ENCODE measurements at places on chromosomes 2 and 18.

DNA sequence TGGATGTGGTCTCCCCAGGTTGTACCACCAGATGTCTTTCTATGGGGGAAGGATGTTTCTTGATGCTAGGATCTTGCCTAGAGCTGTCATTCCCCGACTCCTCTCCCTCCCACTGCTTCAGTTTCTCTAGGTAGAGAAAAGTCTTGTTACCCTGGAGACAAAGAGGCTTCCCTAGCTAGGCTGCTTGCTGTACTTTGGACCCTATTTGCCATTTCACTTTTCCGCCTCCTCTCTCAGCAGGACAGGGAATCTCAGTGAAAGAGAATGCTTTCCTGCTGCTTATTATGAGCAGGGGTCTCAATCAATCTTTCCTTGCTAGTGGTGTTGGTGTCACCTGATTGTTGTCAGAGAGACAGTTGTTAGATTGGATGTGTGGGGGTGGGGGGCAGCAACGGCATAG is 818.8 kb upstream of the GYPC start:
- no peak for DNase-seq

DNA sequence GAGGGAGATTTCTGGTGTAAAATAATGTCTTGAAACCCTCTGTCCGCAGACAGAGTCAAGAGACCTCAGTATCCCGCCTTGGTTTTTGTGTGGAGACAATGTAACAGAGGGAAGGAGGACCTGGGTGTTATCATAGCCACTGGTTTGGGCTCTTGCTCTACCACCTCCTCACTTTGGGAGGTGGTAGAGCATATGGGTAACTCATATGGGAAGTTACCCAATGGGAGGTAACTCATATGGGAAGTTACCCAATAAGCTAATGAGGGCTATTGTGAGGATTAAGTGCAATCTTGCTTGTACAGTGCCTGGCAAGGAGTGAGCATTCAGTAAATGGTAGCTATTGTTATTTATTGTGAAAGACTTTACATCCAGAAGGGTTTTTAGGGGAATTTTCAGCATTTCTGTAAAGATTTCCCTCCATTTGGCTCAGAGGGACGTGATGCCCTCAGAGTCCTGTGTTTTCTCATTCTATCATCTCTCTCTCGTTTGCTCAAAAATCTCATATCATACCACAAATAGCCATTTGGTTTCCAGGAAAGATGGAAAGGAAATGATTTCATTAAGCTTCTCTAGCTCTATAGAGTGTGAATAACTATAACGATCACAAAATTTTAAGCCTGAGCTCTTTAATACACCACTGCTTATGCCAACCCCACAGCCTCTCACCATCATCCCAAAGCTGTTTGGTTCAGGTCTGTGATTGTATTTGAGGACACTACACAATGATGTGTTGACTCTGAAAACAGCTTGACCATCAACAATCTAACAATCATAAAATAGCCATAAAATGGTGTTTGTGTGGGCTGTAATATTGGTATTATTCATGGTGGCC is 307.7 kb downstream of the STK39 start:
- DNase-seq = no peak

DNA sequence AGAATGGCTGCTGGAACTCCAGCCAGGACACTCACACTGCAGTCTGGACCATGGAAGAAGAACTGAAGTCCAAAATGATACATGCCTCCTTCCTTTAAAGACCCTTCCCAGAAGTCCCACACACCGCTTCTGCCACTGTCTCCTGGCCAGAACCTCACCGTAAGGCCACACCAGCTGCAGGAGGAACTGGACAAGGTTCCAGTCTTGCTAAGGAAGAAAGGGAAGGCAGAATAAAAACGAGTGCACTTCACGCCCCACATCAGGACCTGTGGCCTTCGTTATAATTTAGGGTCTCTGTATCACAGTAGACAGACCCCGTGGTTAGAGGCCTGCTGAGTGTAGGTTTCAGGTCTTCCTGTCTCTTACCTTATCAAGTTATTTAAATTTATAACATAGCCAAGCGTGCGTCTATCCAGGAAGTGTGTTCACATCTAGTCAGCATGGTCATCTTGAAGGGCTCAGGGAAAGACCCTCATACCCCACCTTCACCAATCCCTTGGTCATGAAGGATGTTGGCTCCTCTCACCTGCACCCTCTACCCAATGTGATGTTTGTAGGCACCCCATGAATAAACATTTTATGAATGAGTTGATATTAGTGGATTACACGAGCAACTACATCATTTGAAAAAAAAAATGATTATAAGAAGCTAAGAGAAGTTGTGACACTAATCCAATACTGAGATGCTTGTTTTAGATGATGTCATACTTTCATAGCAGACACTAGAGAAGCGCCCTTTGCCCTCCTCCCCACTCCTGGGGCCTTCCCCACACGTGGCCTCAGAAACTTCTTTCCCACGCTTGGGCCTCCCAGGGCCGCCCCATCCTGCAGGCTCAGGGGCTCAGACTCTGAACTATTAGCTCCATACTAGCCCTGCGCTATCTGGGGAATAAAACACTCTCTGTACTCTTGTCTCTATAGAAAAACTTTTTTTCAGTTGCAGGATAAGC is 157.6 kb downstream of the FAM210A start:
- peak; percentile 42 for DNase-seq

- DNase-seq = no peak
These were observed 87.9 kb downstream of the TRABD2A start for GRCh38 chr2:84792856-84793522.

- DNase-seq = no peak
These were observed 7.3 kb downstream of the GREB1 start for GRCh38 chr2:11540996-11541692.

DNA sequence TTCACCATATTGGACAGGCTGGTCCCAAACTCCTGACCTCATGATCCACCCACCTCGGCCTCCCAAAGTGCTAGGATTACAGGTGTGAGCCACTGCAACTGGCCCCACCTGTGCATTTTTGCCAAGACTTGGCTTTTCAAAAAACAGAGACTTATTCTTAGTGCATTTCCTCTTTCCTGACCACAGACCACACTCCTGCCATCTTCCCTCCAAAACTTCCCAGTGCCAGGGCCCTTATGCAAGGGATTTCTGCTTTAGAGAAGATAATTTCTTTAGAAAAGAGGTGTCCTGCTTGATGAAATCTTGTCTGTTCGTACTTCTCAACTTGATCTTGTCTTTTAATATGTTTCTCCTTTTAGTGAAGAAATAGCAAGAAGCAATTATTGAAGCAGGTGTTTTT is 98.8 kb upstream of the ZNF516 start:
- DNase-seq = no peak

DNA sequence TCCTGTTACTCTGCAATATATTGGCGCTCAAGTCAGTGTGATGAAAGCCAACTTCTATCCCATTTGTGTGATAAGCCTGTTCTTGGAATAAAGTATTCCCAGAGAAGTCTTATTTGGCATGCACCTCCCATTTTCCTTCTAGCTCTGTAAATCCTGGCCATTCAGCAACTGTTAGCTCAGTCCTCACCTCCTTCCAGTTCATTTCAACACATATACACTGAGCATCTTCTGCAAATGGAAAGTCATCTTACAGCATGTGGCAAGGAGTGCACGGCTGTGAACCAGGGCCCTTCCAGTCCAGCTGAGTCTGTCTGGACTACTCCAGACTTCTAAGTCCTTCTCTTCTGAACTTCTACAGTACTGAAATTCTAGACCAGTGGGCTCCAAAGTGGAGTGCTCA is 53.1 kb downstream of the SPATS2L start:
- peak; percentile 90 for DNase-seq

GRCh38 chr2:86298411-86299390 is 38.7 kb downstream of the REEP1 start:
- peak; percentile 58 for DNase-seq

- no peak for DNase-seq
These were observed 5.2 kb downstream of the ARHGAP25 start for GRCh38 chr2:68739595-68740399.

- DNase-seq = no peak
These were observed 313.8 kb upstream of the HS6ST1 start for GRCh38 chr2:128632501-128632800.

GRCh38 chr2:222445227-222445626 is 20.9 kb downstream of the SGPP2 start:
- no peak for DNase-seq

DNA sequence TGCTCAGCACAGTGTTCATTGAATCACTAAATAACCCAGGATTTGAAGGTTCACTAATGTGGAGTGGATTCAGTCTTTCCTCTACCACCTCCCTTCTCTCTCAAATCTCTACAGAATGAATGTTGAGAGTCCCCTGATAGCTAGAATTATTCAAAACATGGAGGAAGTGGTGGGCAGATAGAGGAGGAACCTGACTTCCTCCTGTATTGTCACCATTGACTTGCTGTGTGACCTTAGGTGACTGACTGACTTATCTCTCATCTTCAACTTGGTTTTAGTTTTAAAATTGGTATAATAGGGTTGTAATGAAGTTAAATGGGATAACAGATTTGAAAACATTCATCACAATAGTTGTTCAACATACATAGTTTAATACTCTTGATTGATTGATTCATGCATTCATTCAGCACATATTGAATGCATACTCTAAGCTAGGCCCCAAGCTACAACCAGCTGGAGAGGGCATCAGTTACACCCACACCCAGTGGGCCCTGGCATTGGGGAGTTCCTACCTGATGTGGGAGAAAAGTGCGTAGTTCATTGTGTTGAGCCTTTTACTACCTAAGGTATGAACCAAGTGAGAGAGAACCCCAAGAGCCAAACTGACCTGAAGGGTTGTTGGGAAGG is 96.0 kb downstream of the WDR7 start:
- no peak for DNase-seq

- no peak for DNase-seq
These were observed 53.2 kb downstream of the IMPA2 start for GRCh38 chr18:12034241-12035100.

- DNase-seq = no peak
These were observed 1624.2 kb downstream of the SUCLG1 start for GRCh38 chr2:82834893-82835292.

DNA sequence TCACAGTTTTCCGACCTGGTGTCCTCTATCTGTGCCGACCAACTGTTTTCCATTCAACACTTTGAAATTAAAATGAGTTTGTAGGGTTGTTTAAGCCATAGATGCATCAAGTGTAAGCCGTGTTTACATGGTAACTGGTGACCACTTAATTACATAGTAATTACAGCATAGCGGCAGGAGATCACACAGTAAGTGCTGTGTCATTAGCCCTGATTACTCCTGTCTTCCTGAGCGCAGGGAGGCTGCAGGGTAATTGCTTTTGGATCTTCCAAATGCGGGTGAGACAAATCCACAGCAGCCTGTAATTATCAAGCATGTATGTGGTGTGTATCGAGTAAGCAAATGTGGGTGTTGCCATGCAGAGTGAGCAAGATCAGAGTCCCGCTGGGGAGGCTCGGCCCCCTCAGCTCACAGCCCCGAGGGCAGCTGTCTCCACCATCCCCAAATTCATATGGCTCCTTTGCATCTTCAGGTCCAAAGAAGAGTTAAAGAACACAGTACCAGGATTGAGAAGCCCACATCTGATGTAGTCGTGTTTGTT is 71.5 kb upstream of the HDAC4 start:
- DNase-seq = no peak

- no peak for DNase-seq
These were observed 65.9 kb upstream of the CAVIN2 start for GRCh38 chr2:191912764-191913163.

DNA sequence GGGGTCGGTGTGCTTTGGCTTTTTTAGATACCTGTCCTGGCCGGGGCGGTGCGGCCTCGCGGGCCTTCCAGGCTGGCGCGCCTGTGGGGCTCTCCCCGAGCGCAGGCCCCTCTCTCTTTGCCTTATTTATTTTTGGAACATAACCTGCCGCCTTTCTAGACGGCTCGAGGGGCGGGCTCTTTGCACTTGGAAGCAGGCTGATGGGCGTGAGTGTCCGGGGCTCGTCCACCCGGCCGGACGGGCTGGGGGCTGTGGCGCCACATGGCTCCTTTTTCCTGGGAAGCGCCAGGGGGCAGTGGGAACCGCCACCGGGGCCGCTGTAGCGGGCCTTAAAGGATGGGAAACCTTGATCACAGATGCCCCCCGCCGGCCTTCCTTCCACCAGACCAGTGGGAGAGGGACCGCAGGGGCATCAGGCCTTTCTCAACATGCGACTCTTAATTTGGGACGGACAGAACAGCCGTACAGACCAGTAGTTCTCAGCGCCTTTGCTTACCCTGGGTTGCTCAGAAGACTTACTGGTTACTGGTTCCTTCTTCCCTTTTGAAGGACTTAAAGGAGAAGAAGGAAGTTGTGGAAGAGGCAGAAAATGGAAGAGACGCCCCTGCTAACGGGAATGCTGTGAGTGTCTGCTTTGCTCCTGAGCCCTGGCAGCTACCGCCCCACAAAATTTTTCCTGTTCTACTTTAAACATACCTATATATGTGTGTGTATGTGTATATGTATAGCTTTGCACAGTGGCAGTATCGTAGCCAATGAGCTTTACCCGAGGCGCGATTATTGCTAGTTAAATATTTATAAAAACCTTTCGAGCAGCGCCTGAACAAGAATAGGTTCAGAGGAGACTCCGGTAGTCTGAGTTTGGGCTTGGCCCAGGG is 2.7 kb downstream of the PTMA start:
- peak; percentile 68 for DNase-seq

DNA sequence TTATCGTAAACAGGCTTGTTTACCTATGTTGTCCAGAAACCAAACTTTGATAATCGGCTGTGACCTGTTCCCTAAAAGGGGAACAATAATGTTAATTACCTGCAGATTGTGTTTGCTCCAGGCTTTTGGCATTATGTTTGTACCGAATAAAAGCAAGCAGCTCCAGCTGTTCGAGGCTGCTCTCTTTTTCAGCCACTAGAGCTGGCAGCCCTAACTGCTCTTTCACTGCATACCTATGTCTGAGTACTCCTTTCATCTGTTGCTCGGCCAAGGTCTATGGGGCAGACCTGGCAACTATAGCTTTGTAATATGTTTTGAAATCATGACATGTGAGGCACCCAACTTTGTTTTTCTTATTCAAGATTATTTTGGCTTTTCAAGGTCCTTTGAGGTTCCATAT is 77.8 kb upstream of the EHBP1 start:
- DNase-seq = no peak

GRCh38 chr18:23910032-23910431 is 104.5 kb upstream of the TTC39C start:
- DNase-seq = no peak

- peak; percentile 69 for DNase-seq
These were observed 310.9 kb upstream of the COL3A1 start for GRCh38 chr2:188663301-188663700.

- DNase-seq = no peak
These were observed 355.1 kb downstream of the TXNL1 start for GRCh38 chr18:56283316-56283715.

DNA sequence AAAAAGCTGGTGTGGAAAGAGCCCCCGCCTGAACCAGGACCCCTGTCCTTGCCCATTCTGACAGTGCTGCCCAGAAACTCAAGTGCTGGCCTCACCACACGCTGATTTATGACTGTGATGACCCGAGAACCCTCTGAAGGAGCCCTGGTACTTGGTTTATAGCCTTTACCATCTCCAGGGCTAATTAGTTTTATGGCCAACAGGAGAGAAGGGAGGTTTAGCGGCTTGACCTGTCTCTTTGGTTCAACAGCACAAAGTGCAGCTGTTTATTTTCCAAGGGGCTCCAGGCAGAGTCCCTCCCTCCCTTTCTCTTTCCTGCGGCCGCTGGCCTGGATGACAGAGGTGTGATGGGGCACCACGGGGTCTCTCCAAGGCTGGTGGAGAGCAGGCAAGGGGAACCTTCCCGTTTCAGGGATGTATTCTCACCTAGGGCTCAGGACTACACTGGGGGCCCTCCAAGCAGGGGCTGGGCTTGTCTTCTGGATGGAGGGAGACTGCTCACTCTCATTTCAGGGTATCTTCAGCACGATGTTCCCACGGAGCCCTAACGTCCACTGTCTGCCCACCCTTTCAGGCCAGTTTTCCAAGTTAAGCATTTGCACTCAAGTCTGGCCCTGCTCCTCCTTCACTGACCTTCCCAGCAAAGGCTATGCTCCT is 174.2 kb upstream of the GLI2 start:
- no peak for DNase-seq

Measured in muscle of leg (tissue), 16 donors.